ENCODE measurements at places on chromosomes 7 and 10.

GRCh38 chr7:106035568-106035967 lies 72.5 kb downstream of the CDHR3 start:
- DNase-seq, result no peak

GRCh38 chr10:118817328-118818068 lies 62.7 kb upstream of the CACUL1 start:
- no peak for DNase-seq

DNA sequence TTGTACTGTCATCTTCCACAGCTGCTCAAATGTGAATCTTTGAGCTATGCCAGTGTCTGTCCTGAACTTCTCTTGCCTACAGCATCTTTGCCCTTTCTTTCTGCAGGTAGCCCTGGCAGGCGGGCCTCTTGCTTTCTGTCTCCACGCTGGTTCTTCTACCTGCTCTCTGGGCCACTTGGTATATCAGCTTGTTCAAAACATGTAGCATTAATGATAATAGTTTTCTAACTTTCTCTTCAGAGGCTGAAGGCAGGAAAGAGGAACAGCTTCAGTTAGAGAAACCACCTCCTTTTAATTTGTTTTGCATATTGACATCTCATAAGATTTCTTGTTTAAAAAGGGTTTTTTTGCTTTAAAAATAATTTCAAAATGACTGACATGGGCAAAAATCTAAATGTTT lies 923 bp upstream of the FGL2 start:
- peak; percentile 57 for DNase-seq

GRCh38 chr7:148838905-148839304 lies 45.2 kb downstream of the EZH2 start:
- DNase-seq, result no peak

GRCh38 chr7:4436936-4437335 lies 245.2 kb upstream of the FOXK1 start:
- DNase-seq, result no peak

DNA sequence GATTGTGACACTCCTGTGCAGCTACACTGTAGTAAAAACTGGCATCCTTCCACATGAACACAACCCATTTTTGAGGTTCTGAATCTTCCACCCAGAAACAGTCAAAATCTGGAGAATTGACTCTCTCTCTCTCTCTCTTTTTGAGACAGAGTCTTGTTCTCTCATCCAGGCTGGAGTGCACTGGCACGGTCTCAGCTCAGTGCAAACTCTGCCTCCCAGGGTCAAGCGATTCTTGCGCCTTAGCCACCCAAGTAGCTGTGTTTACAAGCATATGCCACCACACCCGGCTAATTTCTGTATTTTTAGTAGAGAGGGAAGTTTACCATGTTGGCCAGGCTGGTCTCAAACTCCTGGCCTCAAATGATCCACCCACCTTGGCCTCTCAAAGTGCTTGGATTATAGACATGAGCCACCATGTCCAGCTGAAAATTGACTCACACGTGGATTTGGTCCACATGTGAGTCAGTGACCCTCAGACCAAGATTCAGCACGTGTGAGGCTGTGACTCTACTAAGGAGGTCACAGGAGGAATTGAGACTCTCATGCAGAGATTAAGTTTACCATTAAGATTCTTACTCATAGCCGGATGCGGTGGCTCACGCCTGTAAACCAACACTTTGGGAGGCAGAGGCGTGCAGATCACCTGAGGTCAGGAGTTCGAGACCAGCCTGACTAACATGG lies 12.1 kb upstream of the ZNF107 start:
- DNase-seq, result no peak

- no peak for DNase-seq
Observed at GRCh38 chr7:41715000-41715399, 12.1 kb upstream of the INHBA start.

- DNase-seq, result no peak
Observed at GRCh38 chr10:70604106-70604505, 1.6 kb upstream of the PRF1 start.

DNA sequence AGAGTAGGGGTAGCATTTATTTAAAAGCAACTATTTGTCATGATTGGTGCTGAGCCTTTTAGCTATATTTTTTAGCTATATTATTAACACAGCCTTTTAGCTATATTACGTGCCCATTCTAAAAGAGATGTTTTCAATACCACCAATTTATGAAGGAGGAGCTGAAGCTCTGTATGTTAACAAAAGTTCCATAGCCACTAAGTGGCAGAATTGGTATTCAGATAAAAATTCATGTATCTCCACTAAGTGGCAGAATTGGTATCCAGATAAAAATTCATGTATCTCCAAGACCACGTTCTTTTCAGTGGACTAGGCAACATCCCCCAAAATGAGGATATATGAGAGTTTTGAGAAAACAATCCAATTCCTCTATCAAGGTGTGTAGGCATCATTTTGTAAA lies 268.6 kb downstream of the HGF start:
- DNase-seq, result no peak

GRCh38 chr10:129415215-129416140 lies 51.6 kb upstream of the MGMT start:
- no peak for DNase-seq

DNA sequence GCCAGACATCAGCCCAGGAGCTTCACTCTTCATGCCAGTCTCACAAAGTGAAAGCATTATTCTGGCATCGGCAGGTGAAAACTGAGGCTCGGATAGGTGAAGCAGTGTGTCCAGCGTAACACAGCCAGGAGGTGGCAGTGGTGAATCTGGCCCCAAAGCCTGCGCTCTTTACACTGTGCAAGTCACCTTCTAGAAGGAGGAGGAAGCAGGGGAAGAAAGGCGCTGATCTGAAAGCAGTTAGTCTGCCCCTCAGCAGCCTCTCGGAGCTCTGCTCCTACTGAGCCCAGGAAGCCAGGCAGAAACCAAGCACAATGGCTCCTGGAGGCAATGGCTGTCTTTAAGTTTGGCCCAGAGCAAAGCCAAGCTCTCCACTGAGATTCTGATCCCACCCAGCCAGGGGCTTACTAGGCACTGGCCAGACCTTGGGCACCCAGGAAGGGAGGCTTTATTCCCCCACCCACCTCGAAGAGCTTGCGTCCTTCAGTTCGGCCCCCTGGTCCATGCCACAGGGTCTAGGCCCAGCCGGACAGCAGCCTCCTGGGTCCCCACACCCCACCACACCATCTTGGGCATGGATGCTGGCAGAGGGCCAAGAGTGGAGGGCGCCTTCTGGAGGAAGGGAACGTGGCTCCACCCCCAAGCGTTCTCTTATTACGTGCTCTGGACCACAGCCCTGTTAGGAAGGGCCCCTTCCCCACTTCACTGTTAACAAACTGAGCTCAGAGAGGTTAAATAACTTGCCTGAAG lies 104.5 kb downstream of the GRID1 start:
- peak; percentile 32 for DNase-seq

- no peak for DNase-seq
Observed at GRCh38 chr10:18400906-18401245, 250.5 kb downstream of the NSUN6 start.

DNA sequence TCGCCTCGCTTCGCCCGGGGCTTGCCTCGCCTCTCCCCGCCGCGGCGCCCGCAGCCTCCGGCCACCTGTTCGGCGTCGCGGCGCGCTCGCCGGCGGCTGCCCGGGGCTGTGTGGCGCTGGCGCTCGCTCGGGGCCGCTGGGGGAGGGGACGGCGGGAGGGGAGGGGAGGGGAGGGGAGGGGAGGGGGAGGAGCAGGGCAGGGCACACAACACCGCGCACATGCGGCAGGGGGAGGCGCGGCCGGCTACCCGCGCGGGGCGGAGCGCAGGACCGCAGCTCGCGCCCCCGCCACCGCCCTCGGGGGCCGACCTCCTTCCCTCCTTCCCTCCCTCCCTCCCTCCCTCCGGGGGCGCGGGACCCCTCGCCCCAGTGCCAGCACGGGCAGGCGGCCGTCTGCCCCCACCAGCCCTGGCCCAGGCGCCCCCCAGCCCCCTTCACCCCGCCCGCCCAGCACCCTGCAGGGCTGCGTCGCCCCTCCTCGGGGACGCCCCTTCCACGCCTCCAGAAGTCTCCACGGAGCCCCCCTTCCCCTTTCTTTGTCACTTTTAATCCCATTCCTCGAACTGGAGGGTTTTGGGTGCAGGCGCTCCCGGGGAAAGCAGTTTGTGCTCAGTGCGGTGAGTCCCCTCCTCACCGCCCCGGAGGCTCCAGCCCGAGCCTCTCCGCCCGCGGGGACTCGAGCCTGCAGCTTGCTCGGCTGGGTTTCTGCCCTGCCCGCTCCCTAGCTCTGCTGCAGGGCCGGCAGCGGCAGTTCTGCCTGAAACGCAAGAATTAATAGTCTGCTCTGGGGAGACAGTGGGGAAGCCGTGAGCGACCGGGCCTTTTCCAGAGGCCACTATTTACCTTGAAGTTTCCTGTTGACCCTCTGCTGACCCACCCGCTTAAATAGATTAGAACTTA lies at the start of gene PARD3:
TSS of gene PARD3 (minus strand) at position 112 of the 900 bp plus-strand sequence. CDS start 301 bp downstream, outside the sequence.
- DNase-seq, result no peak

DNA sequence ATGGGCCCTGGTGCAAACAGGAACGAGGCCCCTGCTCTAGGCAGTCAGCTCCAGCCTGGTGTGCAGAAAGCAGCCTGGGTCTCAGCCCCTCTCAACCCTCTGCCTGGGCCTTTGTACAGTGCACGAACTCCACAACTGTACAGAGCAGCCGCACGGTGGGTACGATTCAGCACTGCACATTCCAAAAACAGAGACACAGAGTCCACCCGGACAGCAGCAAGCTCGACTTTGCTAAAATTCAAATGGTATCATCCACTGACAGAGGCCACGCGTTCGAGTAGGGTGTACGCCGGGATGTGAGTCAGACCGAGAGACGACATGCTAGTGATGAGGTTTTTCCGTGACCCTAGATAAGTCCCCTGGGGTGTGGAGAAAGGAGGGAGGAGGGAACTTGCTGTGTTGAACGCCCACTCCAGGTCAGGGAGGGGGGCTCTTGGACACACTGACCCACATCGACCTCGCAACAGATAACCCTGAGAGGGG lies 65.6 kb upstream of the PDGFA start:
- DNase-seq, result no peak

- peak; percentile 50 for DNase-seq
Observed at GRCh38 chr7:16428672-16429071, 7.3 kb upstream of the CRPPA start.

GRCh38 chr10:94104316-94105000 lies 110.7 kb downstream of the PLCE1 start:
- no peak for DNase-seq

DNA sequence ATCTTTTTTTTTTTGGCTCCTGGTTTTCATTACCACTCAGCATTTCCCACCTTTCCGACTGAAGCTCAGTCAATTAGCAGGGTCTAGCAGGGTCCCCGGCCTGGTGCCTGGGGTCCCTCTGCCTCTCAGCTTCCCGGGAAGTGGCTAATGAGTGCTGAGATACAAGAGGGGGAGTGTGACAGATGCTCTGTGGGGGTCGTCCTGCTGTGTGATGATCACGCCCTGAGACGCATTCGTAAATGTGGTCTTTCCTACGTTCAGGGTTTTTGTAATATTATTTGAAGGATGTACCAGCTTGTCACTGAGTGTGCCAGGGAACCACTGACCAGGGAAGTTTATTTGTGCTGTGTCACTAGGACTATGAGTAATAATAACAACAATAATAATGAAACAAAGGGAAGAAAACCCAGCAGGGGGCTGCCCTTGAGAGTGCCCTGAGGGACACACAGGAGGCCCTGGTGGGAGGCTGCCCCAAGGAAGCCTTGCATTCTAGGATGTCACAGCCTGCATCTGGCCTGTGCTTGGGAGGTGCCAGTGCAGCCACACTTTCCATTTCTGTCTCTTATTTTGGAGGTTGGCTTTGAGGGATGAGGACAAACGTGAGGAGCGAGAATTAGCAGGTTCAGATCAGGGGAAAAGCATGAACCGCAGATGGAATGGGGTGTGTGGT lies 337.8 kb downstream of the ADARB2 start:
- DNase-seq, result no peak

DNA sequence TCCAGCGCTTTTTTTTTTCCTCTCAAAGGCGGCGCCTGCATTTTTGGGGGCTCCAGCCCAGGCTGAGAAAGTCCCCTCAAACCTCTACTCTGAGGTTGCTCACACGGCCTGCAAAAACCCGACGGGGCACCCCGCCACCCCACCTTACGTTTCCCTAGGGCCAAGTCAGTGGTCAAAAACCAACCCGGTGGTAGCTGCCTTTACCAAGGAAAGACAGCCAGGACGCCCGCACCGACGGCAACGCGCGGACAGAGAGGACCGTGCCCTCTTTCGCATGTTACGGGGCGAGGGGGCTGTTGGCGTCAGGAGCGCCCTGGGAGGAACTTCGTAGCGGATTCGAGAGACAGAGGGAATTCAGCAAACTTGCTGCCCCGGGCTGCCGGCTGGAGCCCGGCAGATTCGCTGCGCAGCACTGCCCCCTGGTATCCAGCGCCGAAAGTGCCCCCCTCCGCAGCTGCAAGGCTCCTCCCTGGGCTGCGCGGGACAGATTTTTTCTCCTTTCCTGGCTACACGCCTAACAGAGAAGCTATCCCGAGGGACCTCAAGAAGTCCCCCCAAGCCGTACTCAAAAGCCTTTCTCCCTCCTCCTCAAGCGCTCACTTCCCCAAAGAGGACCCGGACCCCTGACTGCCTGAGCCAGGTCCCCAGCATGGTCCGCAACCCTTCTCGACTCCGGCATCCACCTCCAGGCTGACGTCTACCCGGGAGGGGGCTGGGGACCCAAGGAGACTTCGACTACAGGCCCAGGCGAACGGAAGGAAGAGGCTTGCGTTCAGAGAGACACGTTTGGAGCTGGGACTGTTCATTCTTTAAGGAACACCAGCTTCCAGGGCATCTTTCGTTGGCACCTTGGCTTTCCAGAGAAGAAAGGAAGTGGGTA lies 27.7 kb upstream of the VAX1 start:
- peak; percentile 76 for DNase-seq

- no peak for DNase-seq
Observed at GRCh38 chr10:90417476-90418210, 440.2 kb downstream of the HTR7 start.

DNA sequence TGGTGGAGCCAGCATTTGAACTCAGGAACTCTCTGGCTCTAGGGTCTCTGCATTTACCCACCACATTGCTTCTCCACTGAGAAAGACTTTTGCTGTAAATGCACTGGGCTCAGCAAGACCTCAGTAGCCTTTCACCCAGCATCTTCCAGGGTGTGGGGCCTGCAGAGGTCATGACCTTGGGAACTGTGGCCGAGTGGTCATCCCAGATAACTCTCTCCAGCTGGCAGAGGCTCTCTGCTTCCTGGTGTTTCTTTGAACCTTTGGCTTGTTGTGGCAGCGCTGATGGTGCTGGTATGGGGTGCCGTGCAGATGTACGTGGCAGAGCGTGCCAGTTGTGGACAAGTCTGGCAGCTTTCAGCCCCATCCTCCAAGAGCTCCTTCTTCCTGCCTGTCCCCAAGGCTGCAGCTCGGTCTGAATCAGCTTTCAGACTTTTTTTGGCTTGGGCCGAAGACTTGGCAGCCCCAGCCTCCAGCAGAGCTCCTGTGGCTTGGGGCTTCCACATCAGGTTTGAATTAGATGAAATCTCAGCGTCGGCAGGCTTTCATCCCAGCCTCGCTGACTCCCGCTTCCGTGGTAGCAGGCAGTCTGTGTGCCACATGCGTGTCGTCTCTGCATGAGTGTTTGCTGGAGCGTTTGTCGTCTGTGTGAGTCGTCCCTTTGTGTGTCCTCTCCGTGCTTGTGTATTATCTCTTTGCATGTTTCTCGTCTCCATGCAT lies 21.5 kb downstream of the ADAMTS14 start:
- DNase-seq, result no peak

Data from suppressor macrophage treated with lipopolysaccharide for 1 hour (primary cell).